ENCODE measurements at places on chromosomes 3 and 15.
A peak's percentile ranks its signal among the peaks of the same experiment; 100 is the strongest.

- no peak for DNase-seq
Measured at GRCh38 chr3:169285057-169286033, 378.2 kb downstream of the MECOM start.

- DNase-seq = no peak
Measured at GRCh38 chr3:197149528-197149927, 119.9 kb upstream of the MELTF start.

DNA sequence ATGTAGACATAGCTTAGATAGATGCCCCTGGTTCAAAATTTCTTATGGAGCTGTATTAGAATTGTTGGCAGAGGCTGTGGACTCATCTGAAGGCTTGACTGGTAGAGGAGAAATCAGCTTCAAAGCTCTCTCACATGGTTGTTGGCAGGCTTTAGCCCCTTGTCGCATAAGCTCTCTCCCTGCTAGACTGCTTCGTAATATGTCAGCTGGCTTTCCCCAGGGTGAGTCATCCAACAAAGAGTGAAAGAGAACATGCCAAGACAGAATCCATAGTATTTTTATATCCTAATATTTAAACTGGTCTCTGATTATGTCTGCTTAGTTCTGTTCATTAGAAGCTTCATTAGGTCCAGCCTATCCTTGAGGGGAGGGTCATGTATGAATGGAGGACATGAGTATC lies 427.4 kb upstream of the NAALADL2 start:
- peak; percentile 23 for DNase-seq

DNA sequence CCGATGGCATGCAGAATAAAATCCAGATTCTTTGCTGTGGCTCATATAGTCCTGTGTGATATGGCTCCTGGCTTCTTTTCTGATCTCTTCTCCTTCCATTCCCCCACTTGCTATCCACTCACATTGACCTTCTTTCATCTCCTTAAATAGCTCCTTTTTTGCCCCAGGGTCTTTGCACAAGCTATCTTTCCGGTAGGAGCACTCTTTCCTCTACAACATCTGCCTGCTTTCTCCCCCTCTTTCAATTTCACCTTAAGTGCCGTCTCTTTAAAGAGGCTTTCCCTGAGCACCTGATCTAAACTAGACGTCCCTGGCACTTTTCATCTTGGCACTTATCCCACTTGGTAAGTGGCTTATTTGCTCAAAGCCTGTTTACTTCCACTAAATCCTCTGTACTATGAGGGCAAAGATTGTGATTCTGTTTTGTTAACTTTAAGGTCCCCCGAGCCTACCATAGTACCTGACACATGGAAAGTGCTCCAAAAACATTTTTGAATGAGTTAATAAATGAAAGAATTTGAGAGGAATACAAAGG lies 323.3 kb upstream of the TLE3 start:
- DNase-seq = no peak

GRCh38 chr15:98324341-98324970 lies 323.9 kb upstream of the IGF1R start:
- DNase-seq = no peak

- DNase-seq = peak; percentile 62
Measured at GRCh38 chr3:45095916-45096526, 50.2 kb downstream of the CDCP1 start.

DNA sequence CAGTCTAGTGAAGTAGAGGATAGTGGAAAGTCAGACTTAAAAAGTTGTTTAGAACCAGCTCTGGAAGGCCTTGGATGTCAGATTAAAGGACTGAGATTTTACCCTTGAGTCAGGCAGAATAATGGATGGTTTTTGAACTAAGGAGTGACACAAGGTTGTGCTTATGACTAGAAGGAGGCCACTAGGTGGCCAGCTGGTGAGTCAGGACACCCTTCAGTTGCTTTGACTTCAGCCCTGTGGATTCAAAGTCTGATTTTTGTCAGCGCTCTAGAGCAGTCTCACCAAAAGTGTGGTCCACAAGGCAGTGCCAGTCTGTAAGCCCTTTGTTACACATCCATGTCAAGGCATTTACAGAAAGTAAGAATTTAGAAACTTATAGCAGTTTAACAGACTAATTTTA lies 3.8 kb upstream of the GABPB1 start:
- DNase-seq = peak; percentile 63

GRCh38 chr15:73677146-73677607 lies 7.0 kb upstream of the CD276 start:
- DNase-seq = peak; percentile 65
